ENCODE measurements at places on chromosomes 2 and 18.

DNA sequence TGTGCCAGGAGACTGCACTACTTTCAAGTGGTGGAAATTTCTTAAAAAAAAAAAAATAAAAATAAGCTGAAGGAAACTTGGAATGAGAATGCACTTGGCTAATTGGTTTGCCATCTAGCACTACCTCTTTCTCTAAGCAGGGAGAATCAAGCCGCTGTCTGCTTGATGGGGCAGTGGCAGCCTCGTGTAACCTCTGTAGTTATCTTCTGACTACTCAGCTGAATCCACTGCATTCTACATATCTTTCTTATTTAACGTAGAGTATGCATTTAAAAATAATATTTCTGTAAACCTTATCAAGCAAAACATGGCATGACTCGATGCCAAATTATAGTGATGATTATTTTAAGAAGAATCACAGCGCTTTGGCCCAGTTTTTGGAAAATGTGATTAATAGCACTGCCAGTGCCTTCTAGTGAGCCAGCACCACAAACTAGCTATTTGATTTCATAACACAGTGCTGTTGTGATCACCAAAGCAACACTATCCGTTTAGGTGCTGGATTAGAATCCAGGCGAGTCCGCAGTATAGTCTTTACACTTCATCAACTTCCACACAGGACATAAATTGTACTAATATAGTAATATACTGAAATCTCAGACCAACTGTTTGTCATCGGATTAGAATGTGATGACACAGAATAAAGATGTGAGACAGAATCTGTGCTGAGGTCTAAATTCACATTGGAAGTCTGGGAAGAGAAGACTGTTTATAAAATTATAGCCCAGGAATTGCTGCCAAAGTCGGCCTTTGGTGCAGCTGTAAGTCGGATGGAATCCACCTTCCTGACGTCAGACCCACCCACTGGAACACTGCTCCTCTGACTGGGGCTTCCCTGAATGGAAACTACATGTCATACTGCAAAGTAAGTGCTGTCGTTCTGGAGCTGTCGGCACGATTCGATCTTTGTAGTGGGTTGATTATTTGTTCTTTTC, 136.5 kb upstream of the ETAA1 start:
- peak; percentile 80 for DNase-seq

DNA sequence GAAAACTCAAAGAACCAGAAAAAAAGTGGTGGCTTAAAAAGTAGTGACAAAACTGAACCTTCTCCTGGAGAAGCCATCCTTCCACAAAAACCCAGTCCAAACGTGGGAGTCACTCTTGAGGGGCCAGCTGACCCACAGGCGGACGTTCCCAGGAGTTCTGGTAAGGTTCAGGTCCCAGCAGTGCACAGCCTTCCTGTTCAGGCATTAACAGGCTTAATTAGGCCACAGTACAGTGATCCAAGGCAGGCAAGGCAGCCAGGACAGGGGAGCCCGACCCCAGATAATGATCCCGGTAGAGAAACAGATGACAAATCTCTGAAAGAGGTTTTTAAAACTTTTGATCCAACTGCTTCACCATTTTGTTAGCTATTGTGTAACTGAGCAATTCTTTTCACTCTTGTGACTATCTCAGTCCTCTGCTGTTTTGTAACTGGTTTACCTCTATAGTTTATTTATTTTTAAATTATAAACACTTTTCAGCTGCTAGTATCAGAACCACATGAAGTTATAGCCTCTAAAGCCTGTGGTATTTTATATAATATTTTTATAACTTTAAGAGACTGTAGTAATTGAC, 56.8 kb downstream of the ZC3H6 start:
- DNase-seq = no peak

- DNase-seq = no peak
Observed at GRCh38 chr2:127913808-127914457, 28.2 kb upstream of the AMMECR1L start.

DNA sequence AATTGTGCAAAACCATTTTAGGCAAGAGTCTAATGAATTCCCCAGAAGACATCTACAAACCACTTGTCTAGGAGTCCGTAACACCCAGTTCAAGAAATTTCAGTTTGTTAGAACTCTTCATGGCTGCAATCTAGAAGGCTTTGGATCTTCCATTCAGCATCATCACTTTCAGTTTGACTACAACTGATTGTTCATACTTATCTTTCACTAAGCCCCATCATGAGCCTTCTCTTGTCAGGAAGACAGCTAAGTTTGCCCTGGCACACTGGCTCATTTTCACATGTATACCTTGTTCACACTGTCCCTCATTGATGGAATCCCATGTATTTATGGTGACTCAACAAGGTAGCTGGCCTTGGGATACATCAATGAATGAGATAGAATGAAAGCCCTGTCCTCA, 898.4 kb upstream of the CELF4 start:
- DNase-seq = no peak

DNA sequence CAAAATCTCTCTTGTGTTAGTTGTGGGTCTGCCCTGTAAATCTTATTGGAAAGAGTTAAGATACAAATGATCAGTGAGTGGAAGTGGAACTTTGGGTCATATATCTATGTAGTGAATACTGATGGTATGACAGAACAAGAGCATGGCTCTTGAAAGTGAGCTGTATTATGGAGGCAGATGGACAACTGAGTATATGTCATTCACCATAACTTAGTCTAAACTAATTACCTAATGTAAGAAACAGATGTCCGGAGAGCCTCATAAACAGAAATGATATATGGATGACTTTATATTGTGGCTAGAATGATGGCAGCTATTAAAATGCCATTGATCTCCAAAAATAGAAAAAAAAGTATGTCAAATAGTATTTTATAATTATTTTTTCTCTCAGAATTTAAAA, 72.4 kb downstream of the FASTKD2 start:
- DNase-seq = no peak

DNA sequence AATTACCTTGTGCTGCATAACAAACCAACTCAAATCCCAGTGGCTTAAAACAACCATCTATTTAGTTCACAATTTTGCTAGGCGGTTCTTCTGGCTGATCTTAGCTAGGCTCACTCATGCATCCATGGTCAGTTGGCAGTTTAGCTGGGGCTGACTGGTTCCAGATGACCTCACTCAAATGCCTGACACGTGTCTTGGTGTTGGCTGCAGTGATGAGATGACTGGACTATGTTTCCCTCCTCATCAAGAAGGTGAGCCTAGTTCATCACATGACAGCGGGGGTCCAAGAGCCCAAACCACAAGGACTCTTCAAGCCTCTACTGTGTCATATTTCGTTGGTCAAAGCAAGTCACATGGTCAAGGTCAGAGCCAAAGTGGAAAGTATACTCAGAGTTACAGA, 42.7 kb upstream of the ACTR3 start:
- no peak for DNase-seq

DNA sequence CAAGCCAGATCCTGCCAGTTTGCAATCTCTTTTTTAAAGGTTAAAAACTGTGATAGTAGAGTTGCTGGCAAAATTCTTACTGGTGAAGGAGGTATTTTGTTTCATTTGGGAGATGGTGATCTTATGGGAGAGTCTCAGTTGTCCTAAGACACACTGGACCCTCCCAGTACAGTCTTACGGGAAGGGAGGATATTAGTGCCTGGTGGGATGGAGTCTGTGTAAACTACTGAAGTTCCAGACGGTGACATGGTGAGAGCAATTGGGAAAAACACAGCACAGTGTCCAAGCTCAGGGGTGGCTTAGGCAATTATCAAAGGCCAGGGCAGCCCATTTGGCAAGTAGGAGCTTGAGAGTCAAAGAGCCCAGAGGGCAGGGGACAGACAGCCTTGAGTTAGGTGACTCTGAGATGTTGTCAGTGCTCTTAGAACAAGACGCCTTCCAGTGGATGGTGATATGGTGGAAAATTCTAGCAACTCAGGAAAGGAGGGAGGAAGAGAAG, 143.7 kb upstream of the CCDC68 start:
- DNase-seq = no peak

DNA sequence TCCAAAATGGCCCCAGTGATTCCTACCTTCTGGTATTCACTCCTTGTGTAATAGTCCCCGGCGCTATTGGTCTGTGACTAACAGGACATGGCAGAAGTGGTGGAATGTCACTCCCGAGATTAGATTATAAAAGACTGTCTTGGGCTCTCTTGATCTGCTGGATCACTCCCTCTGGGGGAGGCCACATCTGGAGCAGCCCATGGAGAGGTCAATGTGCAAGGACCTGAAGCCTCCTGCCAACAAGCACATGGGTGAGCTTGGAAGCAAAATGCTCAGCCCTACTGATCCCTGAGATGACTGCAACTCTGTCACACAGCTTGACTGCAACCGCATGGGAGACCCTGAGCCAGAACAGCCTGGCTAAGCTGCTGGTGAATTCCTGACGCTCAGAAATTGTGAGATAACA, 94.3 kb upstream of the GLI2 start:
- no peak for DNase-seq

- no peak for DNase-seq
Observed at GRCh38 chr18:9428301-9428706, 47.0 kb upstream of the RALBP1 start.
